M059J (cell line): ENCODE measurements at places on chromosomes 4 and X. TPM values are rescaled to one million over a fixed set of nuclear protein-coding genes. Genes with fewer than 3 reads are reported as not detected.

GRCh38 chr4:175330236-175330635 lies 412.1 kb downstream of the ADAM29 start:
- DNase-seq: no peak

DNA sequence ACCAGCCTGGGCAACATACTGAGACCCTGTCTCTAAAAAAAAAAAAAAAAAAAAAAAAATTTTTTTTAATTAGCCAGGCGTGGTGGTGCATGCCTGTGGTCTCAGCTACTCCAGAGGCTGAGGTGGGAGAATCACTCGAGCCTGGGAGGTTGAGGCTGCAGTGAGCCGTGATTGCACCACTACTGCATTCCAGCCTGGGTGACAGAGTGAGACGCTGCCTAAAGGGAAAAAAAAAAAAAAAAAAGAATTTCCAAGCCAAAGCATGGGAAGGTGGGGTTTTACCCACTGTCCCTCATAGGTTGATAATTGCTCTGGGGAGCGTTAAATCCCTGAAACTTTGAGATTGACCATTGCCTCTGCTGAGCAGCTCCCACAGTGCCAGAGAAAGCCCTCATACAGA lies 427.5 kb downstream of the BCOR start:
- DNase-seq: no peak

DNA sequence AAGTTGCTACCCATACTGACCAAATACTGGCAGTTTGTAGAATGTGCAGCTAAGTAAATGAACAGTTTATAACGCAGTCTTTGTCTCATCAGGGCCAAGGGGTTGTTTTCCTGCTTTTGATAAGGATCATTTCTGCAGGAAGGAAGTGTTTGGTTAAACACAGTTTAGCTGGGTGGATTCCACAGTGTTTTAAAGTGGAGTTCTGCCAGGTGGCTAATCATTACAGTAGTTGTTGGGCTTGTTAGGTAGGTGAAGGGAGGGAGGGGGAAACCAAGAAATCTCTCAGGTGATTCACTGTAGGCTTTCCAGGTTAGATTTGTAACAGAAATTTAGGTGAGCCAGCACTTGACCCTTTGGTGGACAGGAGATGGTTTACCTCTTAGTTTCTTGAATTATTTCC lies 58.1 kb downstream of the FNIP2 start:
- peak; percentile 45 for DNase-seq

DNA sequence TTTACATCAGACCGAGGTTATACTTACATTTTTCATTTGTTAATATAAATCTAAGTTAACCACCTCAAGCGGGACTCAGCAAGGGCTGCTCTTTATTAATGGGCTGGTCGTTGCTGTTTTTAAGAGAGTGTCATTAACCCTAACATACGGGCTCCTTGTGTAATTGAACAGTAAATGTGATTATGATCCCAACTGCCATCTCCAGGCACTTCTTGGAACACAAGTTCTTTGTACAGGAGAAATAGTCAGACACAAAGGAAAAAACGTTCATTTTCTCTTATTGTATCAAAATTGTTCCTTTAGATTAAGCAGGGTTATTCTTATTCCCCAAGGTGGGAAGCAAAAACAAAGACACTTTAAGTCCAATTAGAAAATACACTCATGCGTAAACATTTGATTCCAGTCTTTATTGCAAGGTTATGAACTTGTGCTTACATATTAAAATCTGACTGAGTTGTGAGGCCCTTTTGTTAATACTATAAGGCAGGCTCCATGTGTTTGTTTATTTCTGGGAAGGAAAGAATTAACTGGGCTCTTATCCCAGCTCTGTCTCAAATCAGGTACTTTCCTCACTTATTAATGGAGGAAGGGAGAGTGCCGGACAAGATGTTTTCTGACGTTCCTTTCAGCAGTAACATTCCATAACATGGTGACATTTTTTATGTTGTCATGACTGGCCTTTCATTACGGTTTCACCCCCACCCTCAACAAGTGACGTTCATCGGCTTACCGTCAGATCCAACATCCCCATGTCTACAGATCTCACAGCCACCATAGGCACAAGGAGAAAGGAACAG lies 95.9 kb downstream of the RASL11B start:
- DNase-seq: no peak

DNA sequence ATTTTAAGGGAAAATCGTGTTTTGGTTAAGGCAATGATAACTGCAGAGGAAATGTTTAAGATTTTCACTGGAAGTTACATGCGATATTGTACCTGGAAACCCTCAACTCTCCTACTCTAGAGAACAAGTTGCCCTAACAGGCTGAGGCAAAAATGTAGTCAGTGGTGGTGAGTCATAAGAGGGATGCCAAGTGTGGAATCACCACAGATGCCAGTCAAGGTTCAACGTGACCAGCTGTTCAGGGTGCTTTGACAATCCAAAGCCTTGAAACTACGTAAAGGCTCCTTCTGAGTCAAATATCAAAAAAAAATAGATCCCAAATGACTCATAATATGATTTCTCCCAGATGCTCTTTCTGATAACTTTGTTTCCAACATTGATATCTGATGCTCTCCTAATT lies 77.9 kb upstream of the AFF2 start:
- DNase-seq: no peak

DNA sequence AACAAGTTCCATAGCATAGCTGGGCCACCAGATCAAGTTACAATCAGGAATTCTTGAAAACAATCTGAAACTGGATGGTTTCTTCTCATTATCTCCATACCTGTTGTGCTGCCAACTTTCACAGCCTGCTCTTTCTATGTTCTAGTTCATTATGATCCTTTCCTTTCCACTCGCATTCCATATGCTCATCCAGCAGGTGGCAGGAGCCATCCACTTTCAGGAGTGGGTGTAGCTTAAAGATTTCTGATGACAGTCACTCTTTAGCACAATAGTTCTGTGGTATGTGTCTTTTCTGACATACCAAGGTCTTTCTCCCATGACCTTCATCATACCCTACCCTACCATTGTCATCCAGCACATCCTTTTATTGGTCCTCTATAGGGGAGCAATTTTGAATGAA lies 46.4 kb downstream of the PAGE2 start:
- DNase-seq: peak; percentile 32

- DNase-seq: peak; percentile 34
These were observed 93.6 kb upstream of the PTPN13 start for GRCh38 chr4:86500527-86500926.

- peak; percentile 54 for DNase-seq
These were observed 4.9 kb downstream of the PLAC8 start for GRCh38 chr4:83109480-83110222.

GRCh38 chr4:82421796-82422560 lies 8.3 kb downstream of the HNRNPDL start:
- DNase-seq: no peak

DNA sequence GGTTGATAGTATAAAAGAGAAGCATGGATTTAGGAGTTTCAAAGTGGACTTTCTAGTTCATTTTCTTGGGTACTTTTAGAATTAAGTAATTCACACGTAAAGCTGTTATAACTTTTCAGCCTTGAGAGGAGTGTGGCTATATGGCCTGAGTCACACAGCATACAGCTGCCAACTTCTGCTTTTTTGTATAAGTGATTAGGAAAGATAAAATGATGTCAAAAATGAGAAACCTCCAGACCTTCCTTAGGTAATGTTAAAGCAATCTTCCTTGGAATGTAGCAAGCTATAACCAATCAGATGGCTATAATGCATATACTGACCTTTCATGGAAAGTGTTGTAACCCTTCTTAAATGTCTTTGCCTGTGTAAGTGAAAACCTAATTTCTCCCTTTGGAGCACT lies 39.2 kb downstream of the RAB40AL start:
- peak; percentile 57 for DNase-seq

DNA sequence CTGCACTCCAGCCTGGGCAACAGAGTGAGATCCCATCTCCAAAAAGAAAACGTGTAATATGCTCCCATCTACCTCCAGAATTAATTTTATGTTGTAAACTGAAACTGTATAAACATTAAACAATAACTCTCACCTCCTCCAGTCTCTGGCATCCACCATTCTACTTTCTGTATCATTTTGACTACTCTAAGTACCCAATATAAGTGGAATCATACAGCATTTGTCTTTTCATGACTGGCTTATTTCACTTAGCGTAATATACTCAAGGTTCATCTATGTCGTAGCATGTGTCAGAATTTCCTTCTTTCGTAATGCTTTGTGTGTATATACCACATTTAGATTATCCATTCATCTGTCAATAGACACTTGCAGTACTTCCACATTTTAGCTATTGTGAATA lies 20.6 kb downstream of the F8 start:
- DNase-seq: no peak

DNA sequence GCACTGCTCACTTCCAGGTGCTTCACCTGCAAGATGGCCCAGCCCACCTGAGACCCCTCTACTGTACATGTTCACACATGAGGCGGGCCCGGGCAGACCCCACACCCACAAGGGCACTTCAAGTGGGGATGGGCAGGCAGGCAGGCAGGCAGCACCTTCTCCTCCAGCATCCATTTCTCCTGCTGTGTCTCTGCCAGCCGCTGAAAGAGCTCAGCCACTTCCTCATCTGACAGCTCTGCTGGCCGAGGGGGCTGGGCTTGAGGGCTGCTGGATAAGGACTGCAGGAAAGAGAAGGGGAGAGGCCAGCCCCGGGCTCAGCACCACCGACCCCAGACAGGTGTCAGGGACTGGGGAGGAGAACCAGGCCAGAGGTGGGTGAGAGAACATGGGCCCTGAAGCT lies 4.4 kb upstream of the KCND1 start:
- DNase-seq: no peak

DNA sequence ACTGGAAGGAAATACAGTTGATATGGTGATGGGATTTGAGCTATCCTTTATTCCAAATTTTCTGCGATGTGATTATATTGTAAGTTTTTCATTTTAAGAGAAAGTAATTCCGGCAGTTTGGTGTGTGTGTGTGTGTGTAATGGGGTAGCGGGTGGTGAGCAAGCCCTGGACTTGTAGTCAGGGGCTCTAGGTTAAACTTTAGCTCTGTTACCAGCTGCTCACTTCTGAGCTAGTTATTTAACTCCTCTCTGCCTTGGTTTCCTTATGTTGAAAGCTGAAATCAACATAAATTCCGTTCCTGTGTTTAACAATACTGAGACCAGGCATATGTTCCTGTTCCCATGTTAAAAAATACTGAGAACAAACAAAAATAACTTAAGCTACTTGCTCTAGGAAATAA lies 174.1 kb upstream of the CASK start:
- no peak for DNase-seq

GRCh38 chr4:75696581-75696980 lies 23.4 kb upstream of the G3BP2 start:
- DNase-seq: no peak

- DNase-seq: no peak
These were observed 580.2 kb downstream of the INPP4B start for GRCh38 chr4:142265946-142266345.

- no peak for DNase-seq
These were observed 196.9 kb downstream of the ANKRD50 start for GRCh38 chr4:124515591-124515990.

GRCh38 chrX:68018248-68019203 lies 414.8 kb downstream of the OPHN1 start:
- DNase-seq: peak; percentile 22

GRCh38 chr4:74583089-74583700 lies 138.3 kb downstream of the AREG start:
- no peak for DNase-seq

GRCh38 chr4:80295826-80296225 lies 29.4 kb downstream of the FGF5 start:
- peak; percentile 12 for DNase-seq

- peak; percentile 44 for DNase-seq
These were observed 79.8 kb upstream of the RPL34 start for GRCh38 chr4:108540536-108540935.

DNA sequence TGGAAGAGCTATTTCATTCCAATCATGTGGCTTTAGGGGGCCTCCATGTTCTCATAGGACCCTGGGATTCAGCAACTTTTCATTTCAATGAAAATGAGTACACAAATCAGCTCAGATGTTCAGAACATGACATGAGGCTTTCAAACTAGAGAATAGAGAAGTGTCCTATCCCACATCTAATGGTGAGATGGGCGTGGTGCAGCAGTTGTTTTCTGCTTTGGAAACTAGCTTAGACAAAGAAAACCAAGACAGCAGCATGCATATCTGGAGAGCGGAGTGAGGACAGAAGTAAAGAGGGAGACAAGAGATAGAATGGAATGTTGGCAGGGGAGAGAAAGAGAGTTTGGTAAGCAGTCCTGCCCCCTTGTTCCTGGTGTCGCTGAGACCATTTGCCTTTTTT lies 1009.1 kb upstream of the IGFBP7 start:
- no peak for DNase-seq

- peak; percentile 51 for DNase-seq
These were observed 283.4 kb downstream of the BCOR start for GRCh38 chrX:39814391-39814790.

GRCh38 chrX:154517101-154517781 lies 1.2 kb upstream of the FAM3A start:
- no peak for DNase-seq

DNA sequence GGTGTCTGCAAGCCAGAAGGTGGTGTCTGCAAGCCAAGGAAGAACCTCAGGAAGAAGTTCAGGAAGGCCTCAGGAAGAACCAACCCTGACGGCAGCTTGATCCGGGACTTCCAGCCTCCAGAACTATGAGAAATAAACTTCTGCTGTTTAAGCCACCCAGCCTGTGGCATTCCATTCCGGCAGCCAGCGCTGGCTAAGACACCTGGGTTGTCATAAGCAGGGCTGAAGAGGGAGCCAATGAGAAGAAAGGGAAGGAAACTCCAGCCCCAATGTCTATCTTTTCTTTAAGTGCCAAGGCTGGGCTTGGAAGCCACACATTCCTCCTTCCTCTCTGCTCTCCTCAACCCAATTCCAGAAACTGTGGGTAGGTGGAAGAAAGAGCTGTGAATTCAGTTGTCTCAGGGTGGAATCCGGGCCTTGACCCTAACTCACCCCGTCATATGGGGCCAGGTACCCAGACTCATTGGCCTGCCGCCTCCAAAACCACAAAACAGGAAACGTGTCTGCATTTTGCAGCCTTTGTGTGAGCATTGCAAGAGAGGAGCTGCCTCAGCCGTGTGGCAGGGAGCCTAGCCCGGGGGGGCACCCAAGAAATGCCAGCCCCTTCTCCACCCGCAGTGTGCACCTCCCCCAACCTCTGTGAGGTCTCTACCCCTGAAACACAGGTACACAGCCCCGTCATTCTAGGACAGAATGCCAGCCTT lies 26.8 kb downstream of the CRMP1 start:
- DNase-seq: peak; percentile 21

DNA sequence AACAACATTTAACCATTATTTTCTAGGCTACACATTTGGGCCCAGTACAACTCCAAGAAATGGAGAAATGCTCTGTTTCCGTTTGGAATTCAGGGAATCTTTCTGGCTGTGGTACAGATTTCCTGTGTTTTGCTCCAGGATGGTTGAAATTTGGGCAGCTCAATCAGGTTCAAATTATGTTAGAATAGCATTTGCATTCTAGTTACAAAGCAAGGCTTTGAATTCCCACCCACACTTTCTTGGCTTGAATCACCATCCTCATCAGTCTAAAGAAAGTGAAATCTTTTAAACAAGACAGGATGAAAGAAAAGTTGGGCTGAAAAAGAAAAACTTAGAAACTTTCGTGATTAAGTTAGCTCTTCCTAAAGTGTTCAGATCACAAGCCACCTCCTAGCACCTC lies 98.1 kb upstream of the VCX3B start:
- DNase-seq: no peak

The JAKMIP1 gene
- total RNA-seq: not detected in 2 replicates

The MYOZ2 gene
- total RNA-seq: not detected in 2 replicates

The ARR3 gene
- total RNA-seq: not detected in 2 replicates

The TBC1D14 gene
- total RNA-seq: 16.2 and 22.4 TPM in 2 replicates

The HSFX2 gene
- total RNA-seq: 0.79 TPM in 1 of 2 replicates, not detected in the other

The ASB11 gene
- not detected in 2 replicates for total RNA-seq

The MAGEA2B gene
- total RNA-seq: 1.9 and 2.5 TPM in 2 replicates

The STPG2 gene
- total RNA-seq: not detected in 2 replicates

The VEGFC gene
- total RNA-seq: 54.5 and 80.4 TPM in 2 replicates

The TLR3 gene
- total RNA-seq: 6.7 and 7.2 TPM in 2 replicates
